ENCODE measurements at places on chromosomes 1 and 21. TPM values are rescaled to one million over a fixed set of nuclear protein-coding genes. Genes with fewer than 3 reads are reported as not detected.

- no peak overlapping the region for H3K27ac ChIP-seq
- no peaks in the 10 kb centered on the region for H3K4me1 ChIP-seq
- peaks cover 3% of the 10 kb centered on the region for H3K36me3 ChIP-seq
- no peaks in the 10 kb centered on the region for H3K27me3 ChIP-seq
- H3K4me3 ChIP-seq: no peak overlapping the region
- DNase-seq: no peak
Measured at GRCh38 chr1:151294742-151295462, 12.8 kb downstream of the ZNF687 start.

GRCh38 chr1:226535666-226536065 lies 12.9 kb upstream of the STUM start:
- no peak overlapping the region for H3K4me3 ChIP-seq
- DNase-seq: no peak
- no peak overlapping the region for H3K27ac ChIP-seq
- H3K4me1 ChIP-seq: peaks cover 24% of the 10 kb centered on the region
- no peaks in the 10 kb centered on the region for H3K27me3 ChIP-seq
- H3K36me3 ChIP-seq: no peaks in the 10 kb centered on the region

DNA sequence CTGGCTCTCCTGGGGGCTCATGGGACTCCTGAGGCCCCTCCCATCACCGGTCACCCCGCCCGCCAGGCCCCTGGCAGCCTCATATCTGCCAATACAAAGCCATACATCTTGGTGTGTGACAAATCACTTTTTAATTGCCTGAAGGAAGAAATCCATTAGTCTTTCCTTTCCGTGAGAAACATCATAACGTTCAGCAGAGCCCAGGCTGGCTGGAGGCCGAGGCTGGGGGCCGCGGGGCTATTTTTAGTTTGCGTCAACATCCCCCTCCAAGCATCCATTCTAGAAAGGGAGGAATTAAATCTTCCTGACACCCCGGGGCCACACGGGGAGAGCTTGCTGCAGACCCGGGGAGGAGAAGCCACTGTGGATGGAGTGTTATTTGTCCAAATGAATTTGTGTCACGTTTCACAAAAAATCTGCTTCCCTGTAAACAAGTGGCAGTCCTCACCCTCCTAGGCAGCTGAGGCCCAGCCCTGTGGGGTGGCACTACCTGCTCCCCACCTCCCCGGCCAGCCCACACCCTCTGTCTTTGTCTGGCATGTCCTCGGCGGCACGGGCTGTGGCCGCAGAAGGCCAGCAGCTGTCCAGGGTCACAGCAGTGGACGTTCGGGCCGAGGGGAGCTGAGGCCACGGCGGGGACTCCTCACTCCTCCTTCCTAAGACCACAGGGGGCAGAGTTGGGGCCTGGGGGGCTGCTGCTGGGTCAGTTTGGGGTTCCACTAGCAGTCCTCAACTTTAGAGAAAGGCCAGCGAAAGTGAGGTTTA lies 236.9 kb upstream of the VAMP3 start:
- no peaks in the 10 kb centered on the region for H3K36me3 ChIP-seq
- H3K27me3 ChIP-seq: no peaks in the 10 kb centered on the region
- H3K27ac ChIP-seq: no peak overlapping the region
- no peaks in the 10 kb centered on the region for H3K4me1 ChIP-seq
- no peak for DNase-seq
- H3K4me3 ChIP-seq: no peak overlapping the region

Gene CELA3B
- not detected for total RNA-seq

Gene RAD54L
- total RNA-seq: 30.6 TPM

GRCh38 chr21:41359286-41359685 lies 2.5 kb upstream of the MX2 start:
- peaks cover 4% of the 10 kb centered on the region for H3K4me1 ChIP-seq
- no peak for DNase-seq
- H3K36me3 ChIP-seq: no peaks in the 10 kb centered on the region
- no peaks in the 10 kb centered on the region for H3K27me3 ChIP-seq
- no peak overlapping the region for H3K27ac ChIP-seq

DNA sequence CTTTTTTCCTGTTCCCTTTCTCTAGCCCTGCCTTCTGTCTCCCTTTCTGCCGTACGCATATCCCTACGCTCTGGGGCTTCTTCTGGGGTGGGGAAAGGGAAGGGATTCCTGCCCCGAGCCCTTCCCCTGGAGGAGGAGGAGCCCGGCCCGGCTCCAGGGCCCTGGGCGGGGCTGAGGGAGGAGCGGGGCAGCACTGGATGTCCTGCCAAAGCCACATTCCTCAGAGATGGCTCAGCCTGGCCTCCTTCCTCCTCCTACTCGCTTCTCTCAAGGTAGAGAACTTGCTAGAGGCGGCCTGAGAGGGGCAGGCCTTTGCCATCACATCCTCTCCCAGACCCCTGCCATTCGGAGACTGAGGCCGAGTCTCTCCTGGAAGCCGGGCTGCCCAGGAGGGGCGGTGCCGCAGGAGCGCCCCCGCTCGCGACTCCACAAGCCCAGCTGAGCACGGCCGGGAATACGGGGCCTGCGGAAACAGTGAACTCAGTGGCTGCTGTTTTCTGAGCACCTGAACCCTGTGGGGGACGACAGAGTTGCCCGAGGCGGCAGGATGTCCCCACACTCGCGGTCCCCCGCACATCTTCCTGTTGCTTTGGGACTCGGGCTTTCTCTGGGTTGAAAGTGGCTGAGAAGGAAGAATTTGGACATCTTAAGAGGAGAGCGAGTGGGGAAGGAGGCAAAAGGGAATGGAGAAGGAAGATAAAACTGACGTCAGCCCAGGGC lies 12.2 kb downstream of the ADAMTSL4 start:
- no peaks in the 10 kb centered on the region for H3K36me3 ChIP-seq
- H3K4me1 ChIP-seq: peaks cover 29% of the 10 kb centered on the region
- peak overlapping the region; percentile 95 for H3K27ac ChIP-seq

GRCh38 chr1:16067127-16067768 lies 6.2 kb downstream of the FAM131C start:
- H3K27ac ChIP-seq: peak overlapping the region; percentile 55
- H3K4me3 ChIP-seq: no peak overlapping the region
- H3K27me3 ChIP-seq: no peaks in the 10 kb centered on the region
- H3K36me3 ChIP-seq: no peaks in the 10 kb centered on the region
- DNase-seq: peak; percentile 64

Gene RBP7
- total RNA-seq: 10.3 TPM

GRCh38 chr1:230313453-230314141 lies 112.5 kb downstream of the PGBD5 start:
- no peaks in the 10 kb centered on the region for H3K36me3 ChIP-seq
- H3K4me3 ChIP-seq: no peak overlapping the region
- no peaks in the 10 kb centered on the region for H3K4me1 ChIP-seq
- H3K27me3 ChIP-seq: no peaks in the 10 kb centered on the region

DNA sequence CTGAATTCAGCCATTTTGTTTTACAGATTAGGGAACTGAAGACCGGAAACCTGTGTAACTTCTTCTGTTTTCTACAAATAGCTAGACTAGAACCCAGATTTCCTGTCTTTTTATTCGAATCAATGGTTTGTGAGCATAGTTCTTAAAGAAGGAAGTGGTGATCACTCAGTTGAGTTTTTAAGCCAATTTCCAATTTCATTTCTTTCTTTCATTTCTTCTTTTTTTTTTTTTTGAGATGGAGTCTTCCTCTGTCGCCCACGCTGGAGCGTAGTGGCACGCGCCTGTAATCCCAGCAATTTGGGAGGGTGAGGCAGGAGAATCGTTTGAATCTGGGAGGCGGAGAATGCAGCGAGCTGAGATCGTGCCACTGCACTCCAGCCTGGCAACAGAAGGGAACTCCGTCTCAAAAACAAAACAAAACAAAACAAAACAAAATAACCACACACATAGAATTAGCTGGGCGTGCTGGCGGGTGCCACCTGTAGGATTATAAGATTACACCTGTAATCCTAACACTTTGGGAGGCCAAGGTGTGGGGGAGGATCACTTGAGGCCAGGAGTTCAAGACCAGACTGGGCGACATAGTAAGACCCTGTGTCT lies 3.0 kb upstream of the MDM4 start:
- no peak overlapping the region for H3K27ac ChIP-seq
- H3K36me3 ChIP-seq: no peaks in the 10 kb centered on the region
- H3K4me1 ChIP-seq: peaks cover 4% of the 10 kb centered on the region
- H3K4me3 ChIP-seq: no peak overlapping the region
- no peak for DNase-seq

Gene KIF2C
- total RNA-seq: 63.2 TPM

DNA sequence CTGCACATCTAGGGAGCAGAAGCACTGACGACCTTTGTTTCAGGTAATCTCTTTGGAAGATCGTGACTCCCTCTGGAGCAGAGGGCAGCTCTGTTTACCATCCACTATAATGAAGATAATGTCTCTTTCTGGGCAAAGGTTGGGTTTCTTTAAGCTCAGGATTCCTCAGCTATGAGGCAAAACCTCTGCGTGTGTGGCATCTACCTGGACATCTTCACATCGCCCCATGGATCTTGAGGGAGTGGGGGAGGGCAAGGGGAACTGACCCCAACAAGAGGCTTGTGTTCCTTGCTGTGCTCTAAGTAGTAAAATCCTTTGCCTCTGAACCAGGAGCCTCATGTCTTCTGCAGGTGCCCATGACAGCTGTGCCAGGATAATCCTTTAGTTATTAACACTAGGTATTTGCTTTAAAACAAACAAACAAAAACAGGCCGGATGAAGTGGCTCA lies 19.6 kb downstream of the SPATA45 start:
- DNase-seq: peak; percentile 65
- no peaks in the 10 kb centered on the region for H3K36me3 ChIP-seq
- peak overlapping the region; percentile 79 for H3K27ac ChIP-seq
- no peaks in the 10 kb centered on the region for H3K27me3 ChIP-seq
- peaks cover 30% of the 10 kb centered on the region for H3K4me1 ChIP-seq

Gene NUF2
- total RNA-seq: 40.0 TPM

Gene ARHGAP29
- total RNA-seq: 31.4 TPM

Gene RGSL1
- total RNA-seq: not detected

Gene CRABP2
- 27.1 TPM for total RNA-seq

- peaks cover 4% of the 10 kb centered on the region for H3K36me3 ChIP-seq
- H3K4me3 ChIP-seq: no peak overlapping the region
- no peak for DNase-seq
- no peaks in the 10 kb centered on the region for H3K27me3 ChIP-seq
- H3K4me1 ChIP-seq: no peaks in the 10 kb centered on the region
- H3K27ac ChIP-seq: no peak overlapping the region
Measured at GRCh38 chr1:224292419-224292818, 37.6 kb downstream of the NVL start.

DNA sequence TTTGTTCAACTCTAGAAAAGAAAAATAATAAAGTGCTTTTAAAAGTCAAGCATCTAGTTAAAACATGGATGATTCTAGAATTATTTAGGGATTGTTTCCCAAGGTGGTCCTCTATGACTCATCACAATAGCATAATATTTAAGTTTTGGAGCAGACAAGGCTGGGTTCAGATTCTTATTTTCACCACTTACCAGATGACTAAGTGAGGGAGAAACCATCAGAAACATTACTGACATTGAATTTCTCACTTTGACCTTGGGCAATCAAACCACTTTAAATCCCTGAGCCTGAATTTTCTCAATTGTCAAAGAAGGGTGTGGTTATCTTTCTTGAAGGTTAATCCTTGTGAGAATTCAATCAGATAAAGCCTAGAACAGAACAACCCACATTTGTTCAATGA lies 102.5 kb upstream of the PTGFR start:
- H3K4me1 ChIP-seq: no peaks in the 10 kb centered on the region
- H3K27me3 ChIP-seq: no peaks in the 10 kb centered on the region
- no peak for DNase-seq
- no peaks in the 10 kb centered on the region for H3K36me3 ChIP-seq
- H3K4me3 ChIP-seq: no peak overlapping the region

- H3K36me3 ChIP-seq: no peaks in the 10 kb centered on the region
- no peak overlapping the region for H3K4me3 ChIP-seq
- H3K27ac ChIP-seq: no peak overlapping the region
- DNase-seq: no peak
- H3K4me1 ChIP-seq: no peaks in the 10 kb centered on the region
- no peaks in the 10 kb centered on the region for H3K27me3 ChIP-seq
Measured at GRCh38 chr1:59845091-59845490, 30.3 kb downstream of the HOOK1 start.

DNA sequence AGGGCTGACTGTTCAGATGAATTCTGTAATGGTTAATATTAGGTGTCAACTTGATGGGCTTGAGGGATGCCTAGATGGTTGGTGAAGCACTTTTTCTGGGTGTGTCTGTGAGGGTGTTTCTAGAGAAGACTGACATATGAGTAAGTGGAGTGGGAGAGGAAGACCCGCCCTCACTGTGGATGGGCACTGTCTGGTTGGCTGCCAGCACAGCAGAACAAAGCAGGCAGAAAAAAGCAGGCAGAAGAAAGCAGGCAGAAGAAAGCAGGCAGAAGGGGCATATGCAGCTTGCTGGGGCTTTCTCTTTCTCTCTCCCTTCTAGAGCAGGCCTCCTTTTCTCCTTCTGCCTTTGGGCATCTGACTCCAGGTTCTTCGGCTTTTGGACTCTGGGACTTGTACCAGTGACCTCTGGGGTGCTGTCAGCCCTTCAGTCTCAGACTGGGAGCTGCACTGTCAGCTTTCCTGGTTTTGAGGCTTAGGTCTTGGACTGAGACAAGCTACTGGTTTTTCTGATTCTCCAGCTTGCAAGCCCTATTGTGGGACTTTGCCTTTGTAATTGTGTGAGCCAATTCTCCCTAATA lies 42.9 kb upstream of the CD2 start:
- no peaks in the 10 kb centered on the region for H3K36me3 ChIP-seq
- H3K27me3 ChIP-seq: no peaks in the 10 kb centered on the region
- no peak overlapping the region for H3K27ac ChIP-seq
- no peak overlapping the region for H3K4me3 ChIP-seq

DNA sequence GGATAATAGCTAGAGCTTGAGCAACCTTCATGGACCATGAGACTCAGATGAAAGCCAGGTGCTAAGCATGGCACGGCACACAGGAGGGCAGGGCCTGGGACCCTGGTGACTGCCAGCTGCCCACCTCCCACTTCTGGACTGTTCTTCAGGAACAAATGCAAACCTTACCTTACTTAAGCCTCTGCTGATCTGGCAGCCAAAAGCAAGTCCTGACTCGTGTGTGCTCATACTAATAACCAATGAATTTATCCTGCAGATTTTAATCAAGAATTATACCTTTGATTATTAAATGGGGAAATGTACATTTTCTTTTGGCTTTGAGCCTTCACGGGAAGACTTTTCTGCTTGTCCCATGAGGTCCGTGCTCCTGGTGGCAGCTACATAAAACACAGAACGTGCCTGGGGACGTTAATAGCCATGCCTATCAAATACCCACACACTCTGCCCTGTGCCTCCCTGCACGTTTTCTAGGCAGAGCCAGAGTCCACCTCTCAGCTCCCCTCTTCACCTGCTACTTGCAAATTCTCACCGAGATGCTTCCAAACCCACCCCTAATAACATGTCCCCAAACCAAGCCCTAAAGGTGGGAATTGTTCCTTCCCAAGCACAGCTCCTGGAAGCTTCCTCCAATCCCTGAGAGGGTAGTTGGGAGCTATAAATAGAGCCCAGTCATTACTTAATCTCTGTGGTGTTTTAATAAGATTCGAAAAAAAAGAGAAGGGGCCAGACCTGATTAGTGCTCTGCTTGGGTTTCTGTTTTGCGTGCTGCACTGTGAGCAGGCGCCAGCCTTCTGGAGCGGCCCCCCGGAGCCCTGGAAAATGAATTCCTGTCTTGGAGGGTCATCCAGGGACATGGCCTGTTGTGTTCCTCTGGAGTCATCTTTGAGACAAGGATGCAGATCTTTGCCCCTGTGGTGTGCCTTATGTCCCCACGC lies 33.5 kb downstream of the SLC1A7 start:
- no peak for DNase-seq
- no peaks in the 10 kb centered on the region for H3K36me3 ChIP-seq
- peak overlapping the region; percentile 47 for H3K27ac ChIP-seq

Data from Caco-2 (cell line).